ELR (cell line): ENCODE measurements at places on chromosomes 7 and 10.

GRCh38 chr7:77293046-77293445, 93.4 kb upstream of the FGL2 start:
- no peak for DNase-seq

DNA sequence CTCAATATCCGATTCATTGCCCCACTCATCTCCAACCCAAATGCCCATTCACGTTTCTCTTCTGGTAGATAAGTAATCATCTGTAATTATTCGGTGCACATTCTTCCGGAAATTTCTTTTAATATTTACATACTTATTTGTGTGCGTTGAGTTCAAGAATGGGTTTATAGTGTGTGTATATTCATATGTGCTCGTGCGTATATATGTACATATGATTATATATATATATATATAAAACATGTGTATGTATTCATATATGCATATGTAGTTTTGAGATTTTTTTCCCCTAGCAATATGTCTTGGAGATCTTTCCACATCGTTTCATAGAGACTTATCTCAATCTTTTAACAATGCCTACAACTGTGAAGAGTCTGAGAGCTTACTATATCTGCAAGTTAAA, 118.2 kb downstream of the MDFIC start:
- DNase-seq = no peak

GRCh38 chr10:53840653-53841052, 960.4 kb downstream of the PCDH15 start:
- DNase-seq = no peak

- no peak for DNase-seq
Observed at GRCh38 chr7:122802301-122802751, 83.9 kb downstream of the CADPS2 start.

GRCh38 chr10:8049045-8049864, 5.2 kb upstream of the GATA3 start:
- DNase-seq = no peak

GRCh38 chr10:74691164-74691563, 135.2 kb upstream of the KAT6B start:
- DNase-seq = no peak

- peak; percentile 22 for DNase-seq
Observed at GRCh38 chr7:132500727-132501440, 75.4 kb downstream of the PLXNA4 start.

DNA sequence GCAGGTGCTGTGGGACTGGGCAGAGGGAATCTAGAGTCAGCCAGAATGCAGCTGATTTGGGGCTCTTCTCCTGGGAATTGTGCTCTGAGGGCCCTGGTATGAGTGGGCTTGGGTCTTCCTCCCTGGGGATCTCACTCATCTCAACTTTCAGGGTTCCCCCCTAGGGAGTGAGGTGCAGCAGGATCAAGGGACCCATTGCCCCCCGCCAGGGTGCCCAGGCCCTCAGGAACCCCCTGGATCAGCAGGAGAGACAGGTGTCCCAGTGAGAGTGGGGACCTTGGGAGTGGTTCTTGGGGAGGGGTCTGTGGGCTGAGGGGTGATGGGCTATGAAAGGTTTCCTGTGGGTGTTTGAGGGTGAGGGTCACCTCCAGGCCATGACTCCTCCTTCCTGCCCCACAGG, 17.6 kb upstream of the VOPP1 start:
- no peak for DNase-seq

DNA sequence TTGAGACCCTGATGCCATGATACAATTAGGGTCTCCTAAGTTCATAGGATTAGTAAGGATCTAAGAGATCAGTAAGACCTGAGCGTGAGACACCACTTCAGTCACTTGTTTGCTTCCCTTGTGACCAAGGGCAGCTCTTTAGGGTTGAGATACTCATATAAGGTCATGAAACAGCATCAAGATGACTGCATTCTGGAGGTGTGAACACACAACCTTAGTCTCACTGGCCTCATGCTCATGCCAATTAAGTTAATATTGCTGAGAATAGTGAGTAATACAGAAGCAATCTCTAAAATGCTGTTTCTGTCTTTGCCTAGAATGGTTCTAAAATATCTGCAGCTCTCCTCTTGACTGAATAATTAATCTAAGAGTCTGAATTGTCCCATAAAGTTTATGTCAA, 39.6 kb upstream of the KLHL7 start:
- DNase-seq = peak; percentile 59
